Breast epithelium (tissue), 4 donors: ENCODE measurements at places on chromosomes 6 and 20. TPM values are rescaled to one million over a fixed set of nuclear protein-coding genes. Genes with fewer than 3 reads are reported as not detected.

The BFSP1 gene
- 0.80 TPM for total RNA-seq

The SLC17A2 gene
- total RNA-seq = not detected

The CALHM4 gene
- not detected for total RNA-seq

The ADGRG6 gene
- total RNA-seq = 8.2 TPM

The RIMS1 gene
- total RNA-seq = 2.6 TPM

The PRRT1 gene
- 1.3 TPM for total RNA-seq

The NRSN1 gene
- not detected for total RNA-seq

The SYTL3 gene
- 7.5 TPM for total RNA-seq

The C20orf204 gene
- 1.3 TPM for total RNA-seq

The HLA-DQB1 gene
- 1.3 TPM for total RNA-seq

The NCOA5 gene
- total RNA-seq = 36.1 TPM

The SLC17A9 gene
- 2.2 TPM for total RNA-seq

The NMBR gene
- total RNA-seq = not detected

The SLC24A3 gene
- 5.9 TPM for total RNA-seq

The CLPSL2 gene
- 2.3 TPM for total RNA-seq

The LY6G6D gene
- total RNA-seq = not detected
